ENCODE measurements at places on chromosomes 1 and 21. TPM values are rescaled to one million over a fixed set of nuclear protein-coding genes. Genes with fewer than 3 reads are reported as not detected.

The EBNA1BP2 gene
- 34.9 TPM for total RNA-seq

The KRTAP12-2 gene
- not detected for total RNA-seq

- H3K27ac ChIP-seq, result peak overlapping the region; percentile 71
- peaks cover 45% of the 10 kb centered on the region for H3K4me1 ChIP-seq
- DNase-seq, result no peak
- H3K27me3 ChIP-seq, result no peaks in the 10 kb centered on the region
- H3K36me3 ChIP-seq, result no peaks in the 10 kb centered on the region
These were observed 693 bp downstream of the RAB4A start for GRCh38 chr1:229271448-229272159.

The SPAG17 gene
- total RNA-seq, result not detected

- H3K27me3 ChIP-seq, result no peaks in the 10 kb centered on the region
- H3K4me3 ChIP-seq, result no peak overlapping the region
- H3K27ac ChIP-seq, result no peak overlapping the region
- peaks cover 13% of the 10 kb centered on the region for H3K36me3 ChIP-seq
- no peak for DNase-seq
- H3K4me1 ChIP-seq, result no peaks in the 10 kb centered on the region
These were observed 59.9 kb downstream of the SLC22A15 start for GRCh38 chr1:116036255-116036654.

DNA sequence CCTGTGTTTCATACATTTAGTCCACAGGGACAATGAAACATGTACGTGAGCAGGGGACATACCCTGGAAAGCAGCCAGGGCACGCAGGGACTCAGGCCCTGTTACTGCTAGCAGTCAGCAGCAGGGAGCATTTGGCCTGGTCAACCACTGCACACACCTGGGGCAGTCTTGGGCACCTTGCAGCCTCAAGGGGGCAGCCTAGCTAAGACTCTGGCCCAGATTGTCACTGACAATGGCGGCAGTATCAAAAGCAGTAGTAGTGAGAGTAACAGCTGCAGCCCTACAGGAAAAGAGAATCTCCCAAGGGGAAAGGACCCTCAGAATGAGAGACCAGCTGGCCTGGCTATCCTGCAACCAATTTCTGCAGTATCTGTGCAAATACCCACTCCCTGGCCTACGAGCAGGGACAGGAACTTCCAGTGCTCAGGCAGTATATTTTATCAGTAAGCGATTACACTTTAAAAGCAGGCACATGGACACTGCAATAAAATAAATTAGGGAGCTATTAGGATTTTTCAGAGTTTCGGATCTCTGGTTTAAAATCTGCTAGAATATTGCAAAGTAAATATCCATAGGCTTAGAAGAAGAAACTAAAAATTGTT lies 475.6 kb downstream of the LTN1 start:
- H3K27me3 ChIP-seq, result no peaks in the 10 kb centered on the region
- H3K36me3 ChIP-seq, result no peaks in the 10 kb centered on the region
- no peaks in the 10 kb centered on the region for H3K4me1 ChIP-seq
- H3K4me3 ChIP-seq, result no peak overlapping the region

The LRRC3 gene
- total RNA-seq, result 3.6 TPM

Data from spleen (tissue), 13 donors.